Posterior cingulate gyrus (tissue), 11 donors: ENCODE measurements at places on chromosomes 5 and 9.

DNA sequence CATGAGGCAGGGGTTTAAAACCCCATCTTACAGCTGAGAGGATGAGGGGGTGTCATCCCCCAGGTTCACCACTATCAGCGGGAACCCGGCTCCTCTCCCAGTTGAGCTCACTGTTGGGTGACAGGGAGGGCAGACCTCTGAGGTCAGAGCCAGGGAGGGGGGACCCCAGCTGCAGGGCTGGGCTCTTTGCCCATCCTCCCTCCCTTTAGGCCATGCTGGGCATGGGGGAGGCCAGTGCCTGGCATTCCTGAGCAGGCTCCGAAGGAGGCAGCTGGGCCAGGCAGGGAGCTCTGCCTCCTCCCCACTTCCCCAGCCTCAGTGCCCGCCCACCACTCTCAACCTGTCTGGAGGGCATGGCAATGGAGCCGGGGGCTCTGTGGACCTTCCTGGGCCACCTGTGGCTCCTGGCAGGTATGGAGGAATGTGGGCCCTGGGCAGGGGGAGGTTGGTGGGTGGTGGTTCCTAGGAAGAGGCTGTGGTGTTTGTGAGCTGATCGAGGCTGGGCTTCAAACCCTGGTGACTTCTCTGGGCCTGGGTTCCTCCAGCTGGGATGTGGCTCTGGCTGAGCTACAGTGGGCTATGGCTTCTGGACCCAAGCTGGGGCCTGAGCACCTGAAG, 12.6 kb downstream of the CRB2 start:
- no peak for DNase-seq

DNA sequence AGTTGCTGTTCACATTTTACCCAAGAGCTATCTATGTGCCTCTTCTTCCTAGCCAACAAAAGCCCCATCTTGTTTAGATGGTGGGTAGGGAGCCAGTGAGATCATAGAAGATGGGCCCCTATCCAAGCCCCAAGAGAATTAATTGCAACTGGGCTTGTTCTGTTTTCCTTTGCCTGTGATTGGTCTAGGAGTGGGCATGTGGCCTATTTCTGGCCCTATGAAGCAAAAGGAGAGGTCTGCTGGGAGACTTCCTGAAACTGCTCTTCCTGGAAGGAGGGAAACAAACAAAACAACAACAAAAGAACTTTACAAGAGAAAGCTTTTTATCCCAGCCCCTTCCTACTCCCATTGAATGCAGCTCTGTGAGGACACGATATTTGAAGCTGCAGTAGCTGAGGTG, 32.5 kb upstream of the ALDOB start:
- DNase-seq: peak; percentile 28

- no peak for DNase-seq
These were observed 66.1 kb downstream of the TSPAN17 start for GRCh38 chr5:176713409-176713808.

DNA sequence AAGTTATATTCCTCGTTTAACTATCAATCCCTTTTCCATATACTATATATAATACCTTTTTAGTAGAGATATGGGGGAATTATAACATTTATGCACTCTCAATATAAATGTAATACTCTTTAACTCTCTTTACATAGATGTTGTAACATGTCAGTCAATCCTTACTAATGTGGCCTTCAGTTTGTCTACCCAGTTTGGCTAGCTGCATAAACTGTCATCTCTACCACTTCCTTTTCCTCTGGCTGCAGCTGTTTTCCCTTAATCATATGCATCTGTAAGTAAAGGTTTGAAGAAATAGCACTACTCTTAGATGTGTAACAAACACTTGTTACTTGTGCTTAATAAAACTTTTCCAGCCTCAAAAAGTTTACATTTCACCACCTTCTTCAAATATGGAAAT, 13.4 kb downstream of the ABHD17B start:
- DNase-seq: no peak

- DNase-seq: no peak
These were observed 162.3 kb upstream of the ZNF462 start for GRCh38 chr9:106700676-106701075.

DNA sequence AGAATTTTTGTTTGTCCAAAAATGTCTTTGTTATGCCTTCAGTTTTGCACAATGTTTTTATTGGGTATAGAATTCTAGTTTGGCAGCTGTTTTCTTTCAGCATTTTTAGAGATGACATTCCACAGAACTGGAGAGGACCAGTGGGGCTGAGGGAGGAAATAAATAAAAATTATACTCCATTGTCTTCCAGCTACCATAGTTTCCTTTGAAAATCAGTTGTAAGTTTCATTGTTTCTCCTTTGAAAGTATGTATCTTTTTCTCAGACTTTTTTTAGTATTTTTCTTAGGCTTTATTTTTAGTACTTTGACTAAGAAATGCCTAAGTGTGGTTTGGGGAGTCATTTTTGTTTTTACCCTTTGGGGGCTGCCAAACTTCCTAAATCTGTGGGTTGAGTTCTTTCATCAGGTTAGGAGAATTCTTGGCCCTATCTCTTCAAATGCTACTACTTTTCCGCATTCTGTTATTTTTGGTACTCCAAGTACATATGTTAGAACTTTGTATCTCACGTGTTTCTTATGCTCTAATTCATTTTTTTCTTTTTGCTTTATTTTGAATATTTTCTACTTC, 15.2 kb upstream of the FBLL1 start:
- DNase-seq: no peak

- no peak for DNase-seq
These were observed 7.9 kb upstream of the FAT2 start for GRCh38 chr5:151598984-151599383.

GRCh38 chr5:8362495-8362894, 493.5 kb downstream of the MTRR start:
- DNase-seq: no peak

GRCh38 chr9:16869131-16869881, 1.2 kb downstream of the BNC2 start:
- DNase-seq: no peak

- DNase-seq: no peak
These were observed 1.6 kb upstream of the ZNF608 start for GRCh38 chr5:124747791-124748686.

DNA sequence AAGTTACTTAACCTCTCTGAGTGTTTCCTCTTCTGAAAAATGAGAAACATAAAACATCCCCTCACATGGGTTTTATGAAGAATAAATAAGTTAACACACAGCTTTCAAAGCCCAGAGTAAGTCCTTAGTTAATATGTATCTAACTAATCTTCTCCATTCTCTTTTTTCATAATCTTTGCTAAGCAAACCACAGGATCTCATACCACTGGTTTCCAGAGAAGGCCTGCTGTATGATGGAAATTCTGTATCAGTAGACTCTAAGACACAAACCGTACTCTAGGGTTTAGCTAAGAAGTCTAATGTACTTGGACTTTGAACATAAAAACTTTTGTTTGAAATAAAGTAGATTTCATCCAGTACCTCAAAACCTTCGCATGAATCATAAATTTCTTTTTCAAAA, 307.9 kb downstream of the SPOCK1 start:
- no peak for DNase-seq
